ENCODE measurements at places on chromosomes 12 and 14.

DNA sequence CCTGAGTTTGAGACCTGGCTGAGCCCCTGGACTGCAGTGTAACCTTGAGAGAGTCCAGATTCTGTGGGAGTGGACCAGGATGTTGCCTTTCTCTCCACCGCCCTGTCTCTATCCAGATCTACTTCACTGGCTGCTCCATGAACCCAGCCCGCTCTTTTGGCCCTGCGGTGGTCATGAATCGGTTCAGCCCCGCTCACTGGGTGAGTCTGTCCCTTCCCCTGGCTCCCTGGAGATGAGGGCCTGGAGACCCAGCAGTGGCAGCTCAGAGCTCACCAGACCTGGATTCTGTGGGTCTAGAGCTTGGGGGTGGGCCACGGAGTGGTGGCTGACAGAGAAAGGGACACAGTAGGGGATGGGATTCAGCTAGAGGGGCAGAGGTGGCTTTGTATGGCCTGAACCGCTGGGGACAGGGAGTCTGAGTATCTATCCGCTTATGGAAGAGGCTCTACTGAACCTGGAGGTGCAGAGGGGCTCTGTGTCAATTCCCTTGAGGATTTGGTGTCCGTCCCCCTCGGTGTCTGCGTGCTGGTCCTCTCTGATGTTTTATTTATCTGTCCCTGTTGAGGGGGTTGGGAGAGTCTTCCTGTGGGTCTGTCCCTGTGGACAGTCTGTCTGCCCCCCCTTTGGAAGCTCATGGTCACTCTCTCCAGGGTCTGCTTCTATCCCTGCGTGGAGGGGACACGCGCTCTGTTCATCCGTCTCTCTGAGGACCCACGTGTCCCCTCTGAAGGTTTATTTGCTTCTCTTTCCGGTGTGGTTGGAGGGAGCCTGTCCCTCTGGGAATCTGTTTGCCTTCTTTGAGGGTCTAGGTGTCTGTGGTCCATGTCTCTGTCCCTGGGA lies 2.5 kb downstream of the AQP5 start:
- DNase-seq = no peak

GRCh38 chr12:130816097-130816496 lies 23.0 kb downstream of the STX2 start:
- DNase-seq = no peak

- DNase-seq = no peak
Observed at GRCh38 chr12:121279507-121279915, 17.0 kb downstream of the CAMKK2 start.

GRCh38 chr14:91244501-91244901 lies at the start of gene GPR68:
TSS of gene GPR68 (minus strand) at chr14:91244704. CDS start at chr14:91235050, 9,654 bp downstream.
- DNase-seq = no peak

DNA sequence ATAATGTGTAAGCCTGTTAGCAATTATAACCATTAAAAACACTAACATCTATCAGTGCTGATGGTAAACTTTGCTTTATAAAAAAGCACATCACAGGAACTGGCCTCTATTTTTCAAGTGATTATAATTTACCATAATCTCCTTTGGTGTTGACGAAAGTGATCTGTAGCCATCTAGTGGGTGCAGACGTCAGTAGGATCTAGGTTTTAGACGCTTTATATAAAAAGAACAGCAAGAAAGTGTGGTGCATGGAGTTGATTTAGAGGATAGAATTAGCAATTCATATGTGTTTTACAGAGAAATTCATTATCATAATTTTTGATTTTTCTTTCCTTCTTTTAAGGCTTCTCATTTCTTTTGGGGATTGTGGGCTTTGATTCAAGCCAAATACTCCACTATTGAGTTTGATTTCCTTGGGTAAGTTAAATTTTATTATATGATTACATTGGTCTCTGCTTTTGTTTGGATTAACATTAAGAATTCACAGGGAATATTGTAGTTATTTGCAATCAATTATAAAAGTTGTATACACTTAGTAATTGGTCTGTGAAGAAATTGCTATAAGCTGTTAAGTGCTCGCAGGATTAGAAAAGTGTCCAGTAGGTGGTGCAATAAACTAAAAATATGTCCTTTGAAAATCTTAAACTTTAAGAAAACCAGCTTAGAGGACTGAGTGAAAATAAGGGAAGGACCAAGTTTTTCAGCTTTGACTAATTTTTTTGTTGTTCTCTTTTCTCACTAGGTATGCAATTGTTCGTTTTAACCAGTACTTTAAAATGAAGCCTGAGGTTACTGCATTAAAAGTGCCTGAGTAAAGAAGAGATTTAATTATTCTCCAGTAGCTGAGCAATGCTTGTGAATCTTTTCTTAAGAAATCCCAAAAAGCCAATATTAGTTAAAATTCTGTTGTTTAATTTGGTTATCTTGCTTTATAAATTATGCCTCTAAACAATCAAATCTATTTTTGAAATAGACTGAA lies 59.5 kb downstream of the ETNK1 start:
- DNase-seq = no peak

- no peak for DNase-seq
Observed at GRCh38 chr12:16187660-16188059, 89.8 kb downstream of the SLC15A5 start.

DNA sequence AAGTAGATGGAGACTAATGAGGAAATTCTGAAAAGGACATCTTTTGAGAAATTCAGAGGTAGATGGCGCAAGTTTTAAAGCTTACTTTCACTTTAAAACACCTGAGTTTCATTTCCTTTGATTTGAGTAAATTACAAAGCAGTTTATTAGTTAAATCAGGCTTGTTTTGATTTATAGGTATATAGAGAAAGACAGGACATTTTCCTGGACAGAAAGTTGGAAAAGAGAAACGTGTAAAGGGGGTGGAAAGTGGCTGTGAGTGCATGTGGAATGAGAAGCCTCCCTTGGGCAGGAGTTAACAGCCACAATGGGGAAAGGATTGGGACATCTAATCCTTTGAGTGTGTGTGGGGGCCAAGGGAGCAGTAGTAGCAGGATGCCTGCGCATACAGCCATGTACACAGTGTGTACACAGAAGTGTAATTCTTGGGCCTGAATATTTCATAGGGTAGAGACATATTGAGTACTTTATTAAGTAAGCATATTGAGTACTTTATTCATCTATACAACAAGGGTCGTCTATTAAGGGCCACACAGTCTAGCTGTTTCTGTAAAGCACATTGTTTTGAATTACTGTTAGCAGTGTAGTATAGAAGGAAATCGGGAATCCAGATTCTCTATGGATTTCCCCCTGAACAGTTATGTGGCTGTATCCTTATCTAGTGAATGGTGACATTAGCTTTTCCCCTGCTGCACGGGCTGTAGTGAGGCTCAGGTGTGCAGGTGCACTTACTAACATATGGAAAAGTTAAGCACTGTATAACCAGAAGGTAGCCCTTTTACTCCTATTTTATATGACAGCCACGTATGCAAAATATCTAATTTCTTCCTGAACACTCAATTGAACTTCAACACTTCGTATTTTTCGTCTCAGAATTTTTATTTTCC lies 19.1 kb downstream of the MARK3 start:
- no peak for DNase-seq

GRCh38 chr14:36971263-36971855 lies 201.0 kb downstream of the SLC25A21 start:
- DNase-seq = no peak

DNA sequence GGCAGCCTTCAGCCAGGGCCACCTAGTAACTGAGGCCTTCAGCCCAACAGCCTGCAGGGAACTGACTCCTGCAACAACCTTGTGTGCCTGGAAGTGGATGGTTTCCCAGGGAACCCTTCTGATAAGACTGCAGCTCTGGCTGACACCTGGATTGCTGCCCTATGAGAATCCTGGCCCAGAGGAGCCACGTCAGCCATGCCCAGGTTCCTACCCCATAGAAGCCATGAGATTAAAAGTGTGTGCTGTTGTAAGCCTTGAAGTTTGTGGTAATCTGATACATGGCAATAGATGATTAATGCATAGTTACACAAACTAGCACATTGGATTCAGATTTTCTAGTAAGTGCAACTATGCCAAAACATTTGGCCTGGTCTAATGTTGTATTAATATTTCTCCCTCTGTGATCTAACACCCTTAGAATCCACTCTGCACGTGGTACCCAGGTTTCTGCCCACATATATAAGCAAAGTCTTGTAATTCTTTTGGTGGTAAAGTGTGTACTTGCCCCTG lies 64.8 kb upstream of the BEGAIN start:
- no peak for DNase-seq

DNA sequence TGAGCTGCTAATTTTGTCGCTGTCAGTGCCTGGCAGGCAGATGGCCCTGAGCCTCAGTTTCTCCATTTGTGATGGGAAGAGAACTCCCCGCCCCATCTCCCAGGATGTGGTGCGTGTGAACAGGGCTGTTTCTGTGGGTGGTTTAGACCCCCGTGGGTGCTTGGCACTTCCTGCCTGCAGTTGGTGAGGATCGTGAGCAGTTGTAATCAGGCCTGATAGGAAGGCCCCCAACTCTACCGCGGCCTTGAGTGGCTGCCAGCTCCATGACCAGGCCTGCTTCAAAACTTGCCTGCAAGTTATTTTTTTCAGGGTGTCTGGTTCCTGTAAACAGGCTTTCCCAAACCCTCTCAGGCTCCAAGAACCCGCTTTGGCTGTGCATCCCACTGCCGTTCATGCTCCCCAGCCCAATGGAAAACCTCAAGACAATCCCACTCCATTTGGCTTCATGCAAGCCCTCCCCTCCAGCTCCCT lies 138.4 kb downstream of the ZFP36L1 start:
- DNase-seq = peak; percentile 64

- no peak for DNase-seq
Observed at GRCh38 chr14:91607322-91608047, 97.4 kb upstream of the PPP4R3A start.

DNA sequence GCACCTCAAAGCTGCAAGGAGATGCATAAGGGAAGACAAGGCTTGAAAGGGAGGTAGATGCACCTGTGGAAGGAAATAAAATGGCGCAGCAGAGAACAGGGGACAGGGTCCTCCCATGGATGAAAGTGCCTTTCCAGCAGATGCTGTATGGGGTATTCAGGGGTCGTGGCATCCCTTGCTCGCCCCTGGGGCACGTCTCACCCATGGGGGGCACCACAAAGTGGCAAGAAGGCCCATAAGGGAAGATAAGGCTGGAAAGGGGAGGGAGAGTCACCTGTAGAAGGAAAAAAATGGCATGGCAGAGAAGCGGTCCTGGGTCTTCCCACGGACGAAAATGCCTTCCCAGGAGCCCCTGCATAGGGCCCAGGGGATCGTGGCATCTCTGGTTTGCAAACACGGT lies 265.1 kb downstream of the ALG10 start:
- DNase-seq = no peak

- DNase-seq = no peak
Observed at GRCh38 chr14:92922155-92922735, 705 bp upstream of the CHGA start.

DNA sequence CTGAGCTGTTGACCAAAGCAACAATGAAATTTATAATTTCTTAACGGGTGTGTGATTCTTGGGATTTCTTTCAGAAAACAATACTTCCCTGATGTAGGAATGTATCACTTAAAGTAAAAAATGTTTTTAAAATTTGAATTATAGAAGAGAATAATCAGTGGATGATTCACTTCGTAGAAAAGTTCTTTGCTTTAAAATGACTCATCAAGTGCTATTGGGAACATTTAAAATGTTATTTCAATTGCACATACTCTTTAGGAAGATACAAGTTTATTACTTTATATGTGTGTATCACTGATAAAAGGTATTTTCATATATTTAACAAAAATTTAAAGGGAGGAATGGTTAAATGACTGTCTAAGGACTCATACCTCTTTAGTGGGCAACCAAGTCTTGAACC lies 155.3 kb downstream of the PDE3A start:
- DNase-seq = no peak

DNA sequence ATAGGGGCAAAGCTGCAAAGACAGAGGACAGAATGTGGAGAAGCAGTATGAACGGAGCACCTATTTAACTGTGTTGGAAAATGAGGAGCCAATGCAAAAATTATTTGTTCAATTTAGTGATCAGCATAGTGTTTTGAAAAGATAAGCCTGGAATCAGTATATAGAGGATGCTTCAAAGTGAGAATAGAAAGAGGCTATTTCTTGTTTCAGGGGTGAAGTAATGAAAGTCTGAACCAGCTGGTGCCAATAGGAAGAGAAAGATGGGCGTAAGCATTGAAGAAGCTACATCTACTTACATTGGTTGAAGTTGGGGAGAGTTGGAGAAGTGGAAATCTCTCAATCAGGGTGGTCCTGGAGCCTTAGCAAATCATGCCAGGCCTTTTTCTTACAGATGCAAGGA lies 77.3 kb upstream of the SLC38A4 start:
- DNase-seq = no peak

- no peak for DNase-seq
Observed at GRCh38 chr12:7091660-7092228, 501 bp downstream of the C1R start.

- no peak for DNase-seq
Observed at GRCh38 chr14:95293449-95293848, 26.3 kb downstream of the CLMN start.

DNA sequence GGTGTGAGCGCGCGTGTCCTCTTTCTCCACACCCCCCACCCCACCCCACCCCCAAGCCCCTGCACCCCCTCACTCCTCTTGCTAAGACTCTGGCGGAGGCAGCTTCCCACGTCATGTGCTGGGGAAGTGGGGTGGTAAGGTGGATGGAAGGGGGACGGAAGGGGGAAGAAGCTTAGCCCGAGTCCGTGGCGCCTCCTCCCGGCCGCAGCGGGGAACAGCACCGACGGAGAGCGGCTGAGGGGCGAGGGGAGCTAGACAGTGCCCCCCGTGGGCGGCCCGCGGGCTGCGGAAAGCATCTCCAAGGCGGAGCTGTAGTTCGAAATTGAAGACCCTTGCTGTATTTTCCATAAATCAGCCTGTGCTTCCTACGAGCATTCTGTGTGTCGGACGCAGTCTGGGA lies 588 bp upstream of the GRIN2B start:
- peak; percentile 75 for DNase-seq

DNA sequence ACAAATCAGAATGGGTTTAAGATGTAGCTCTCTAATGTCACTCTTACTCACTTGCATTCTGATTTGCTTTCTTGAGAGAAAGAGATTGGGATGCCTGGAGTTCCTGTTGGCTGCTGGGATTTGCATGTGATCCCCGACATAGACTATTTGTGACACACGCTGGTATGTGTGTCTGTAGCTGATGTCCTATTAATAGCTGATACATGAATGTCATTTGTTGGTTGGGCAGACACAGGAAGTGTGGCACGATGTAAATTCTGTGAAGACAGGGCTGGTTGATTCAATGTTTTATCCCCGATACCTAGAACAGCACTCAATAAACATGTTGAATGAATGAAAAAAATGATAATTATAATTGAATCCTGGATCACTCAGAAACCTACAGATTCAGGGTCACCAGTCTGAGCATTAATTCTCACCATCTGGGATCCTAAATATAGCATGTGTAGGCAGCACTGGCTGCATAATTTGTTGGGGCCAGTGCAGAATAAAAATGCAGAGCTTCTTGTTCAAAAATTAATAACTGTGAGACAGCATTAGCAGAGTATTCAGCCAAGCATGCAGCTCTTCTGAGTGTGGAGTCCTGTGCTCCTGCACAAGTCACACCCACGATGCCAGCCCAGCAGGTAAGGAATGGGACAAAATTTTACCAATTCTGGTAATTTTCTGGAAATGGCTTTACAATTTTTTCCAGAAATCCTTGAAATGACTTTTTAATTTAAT lies 35.5 kb upstream of the SOCS2 start:
- no peak for DNase-seq
